ENCODE measurements at places on chromosomes 7 and 10.
A peak's percentile ranks its signal among the peaks of the same experiment; 100 is the strongest.

DNA sequence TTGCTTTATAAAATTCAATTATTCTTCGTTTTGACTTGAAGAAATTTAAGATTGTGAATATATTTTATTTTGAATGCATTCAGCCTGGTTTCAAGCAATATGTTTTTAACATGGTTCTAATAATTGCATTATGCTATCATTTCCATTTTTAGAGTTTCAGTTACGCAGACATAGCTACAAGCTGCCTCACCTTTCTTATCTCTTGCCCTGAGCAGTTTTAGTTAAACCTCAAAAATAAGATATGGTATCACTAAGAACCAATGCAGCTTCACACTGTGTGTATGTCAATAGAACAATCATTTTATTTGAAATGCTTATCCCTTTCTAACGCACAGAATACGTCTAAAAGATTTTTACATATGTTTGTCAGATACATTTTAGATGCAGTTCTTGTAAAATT is 632.6 kb upstream of the KCND2 start:
- peak; percentile 71 for DNase-seq

GRCh38 chr7:7756577-7756976 is 38.2 kb upstream of the RPA3 start:
- DNase-seq, result no peak

DNA sequence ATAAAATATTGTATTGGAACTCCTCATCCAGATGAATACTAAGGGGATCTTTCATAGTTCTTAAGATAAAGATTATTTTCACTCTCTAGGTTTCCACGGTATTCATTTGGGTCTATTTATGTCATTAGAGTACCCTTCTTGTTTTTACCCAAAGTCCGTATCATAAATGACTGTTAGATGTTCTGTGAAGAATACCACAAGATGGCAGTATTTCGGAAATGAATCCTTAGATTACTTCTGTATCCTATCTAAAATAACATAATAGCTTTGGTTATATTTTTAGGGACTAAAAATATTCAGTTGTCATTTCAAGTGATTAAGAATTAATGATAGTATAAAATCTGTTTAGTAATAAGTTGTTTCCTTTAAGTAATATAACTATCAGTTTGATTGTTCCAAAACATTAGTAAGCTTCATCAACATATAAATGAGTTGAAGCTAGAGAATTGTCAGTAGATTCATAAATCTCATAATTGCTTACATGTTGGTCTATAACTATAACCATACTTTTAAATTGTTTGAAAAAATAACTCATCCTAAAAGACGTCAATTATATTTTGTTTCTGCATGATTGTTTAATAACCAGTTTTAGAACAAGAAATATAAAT is 337.5 kb upstream of the KCND2 start:
- no peak for DNase-seq

DNA sequence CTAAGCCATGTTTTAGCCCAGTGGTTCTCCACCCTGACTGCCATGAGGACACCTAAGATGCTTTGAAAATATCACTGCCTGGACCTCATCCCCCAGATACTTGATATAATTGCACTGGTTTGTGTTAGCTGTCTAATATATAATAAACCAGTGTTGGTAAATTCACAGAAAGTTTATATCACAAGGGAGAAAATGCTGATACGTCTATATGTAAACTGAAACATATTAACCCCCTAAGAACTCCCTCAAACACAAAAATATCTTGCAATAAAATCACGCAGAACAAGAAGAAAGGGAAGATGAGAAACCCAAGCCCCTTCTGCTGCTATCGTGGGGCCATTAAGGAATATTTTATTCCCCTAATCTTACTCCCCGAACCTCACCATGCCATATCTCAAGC is 8.2 kb downstream of the IMMP2L start:
- no peak for DNase-seq

- DNase-seq, result no peak
These were observed 5.5 kb upstream of the ADCY1 start for GRCh38 chr7:45568536-45569289.

GRCh38 chr7:69922026-69922803 is 323.9 kb downstream of the AUTS2 start:
- no peak for DNase-seq

DNA sequence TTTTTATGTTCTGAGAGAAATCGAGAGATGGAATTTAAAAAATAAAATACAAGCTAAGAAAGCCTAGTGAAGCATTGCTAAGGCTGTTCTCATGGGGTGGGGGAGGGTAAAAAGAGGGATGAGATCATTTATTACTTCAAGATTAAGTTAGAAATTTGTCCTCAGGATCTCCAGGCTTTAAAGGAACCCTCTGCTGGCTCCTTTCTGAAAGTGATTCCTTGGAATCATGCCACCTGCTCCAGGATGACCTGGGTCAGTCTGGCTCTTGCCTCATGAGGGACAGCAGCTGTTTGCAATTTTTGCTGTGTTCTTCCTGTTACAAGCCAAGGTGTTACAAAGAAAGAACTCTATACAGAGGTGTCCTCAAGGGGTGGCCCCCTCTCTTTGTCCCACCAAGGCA is 69.8 kb downstream of the CDK1 start:
- DNase-seq, result no peak

- no peak for DNase-seq
These were observed 64.9 kb downstream of the CTTNBP2 start for GRCh38 chr7:117808341-117808757.
